Pons (tissue), 1 donor: ENCODE measurements at places on chromosomes 5 and 9.

DNA sequence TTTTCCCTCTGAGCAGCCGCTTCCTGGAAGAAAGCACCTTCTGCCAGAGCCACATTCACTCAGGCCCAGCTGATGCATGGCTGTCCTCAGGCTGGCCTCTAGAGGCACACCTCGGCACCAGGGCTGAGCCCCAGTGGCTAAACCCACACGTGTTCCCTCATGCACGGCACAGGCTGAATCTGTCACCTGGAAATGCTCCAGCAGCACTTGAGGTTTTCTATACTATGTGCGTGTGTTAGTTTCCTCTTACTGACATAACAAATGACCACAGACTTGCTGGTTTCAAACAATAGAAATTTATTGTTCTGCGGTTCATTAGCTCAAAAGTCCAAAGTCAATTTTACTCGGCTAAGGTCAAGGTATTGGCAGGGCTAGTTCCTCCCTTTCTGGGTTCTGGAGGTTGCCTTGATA lies 141.4 kb downstream of the LRRC70 start:
- peak; percentile 7 for DNase-seq

GRCh38 chr5:153883854-153884611 lies 154.7 kb downstream of the FAM114A2 start:
- no peak for DNase-seq

DNA sequence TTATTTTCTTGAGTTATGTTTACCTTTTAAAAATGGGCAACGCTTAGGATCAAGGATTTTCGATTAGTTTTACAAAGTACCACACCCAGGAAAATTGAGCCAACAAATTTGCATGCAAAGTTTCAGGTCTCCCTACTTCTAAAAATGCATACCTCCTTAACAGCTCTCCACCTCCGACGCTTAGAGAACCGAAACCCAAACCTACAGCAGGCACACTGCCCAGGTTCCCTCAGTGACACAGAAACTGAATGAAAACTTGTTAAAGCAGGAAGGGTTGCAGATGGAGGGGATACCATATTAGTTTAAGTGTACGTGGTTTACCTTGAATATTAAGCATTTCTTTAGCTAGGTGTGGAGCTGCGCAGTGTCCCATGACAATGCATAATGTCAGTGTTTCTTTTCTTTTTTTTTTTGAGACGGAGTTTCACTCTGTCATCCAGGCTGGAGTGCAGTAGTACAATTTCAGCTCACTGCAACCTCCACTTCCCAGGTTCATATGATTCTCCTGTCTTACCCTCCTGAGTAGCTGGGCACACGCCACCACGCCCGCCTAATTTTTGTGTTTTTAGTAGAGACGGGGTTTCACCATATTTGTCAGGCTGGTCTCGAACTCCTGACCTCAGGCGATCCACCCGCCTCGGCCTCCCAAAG lies 1.6 kb upstream of the SUB1 start:
- no peak for DNase-seq

- no peak for DNase-seq
These were observed 254.1 kb downstream of the PJA2 start for GRCh38 chr5:109155625-109156024.

- peak; percentile 51 for DNase-seq
These were observed 83.7 kb downstream of the ADAMTS2 start for GRCh38 chr5:179261301-179262125.

GRCh38 chr9:114078021-114078780 lies at the start of gene AMBP:
Gene AMBP, minus strand, starts transcription at chr9:114078300. Its CDS starts 91 bp downstream, at chr9:114078209.
- DNase-seq: no peak

GRCh38 chr9:97503862-97504210 lies 2.4 kb downstream of the TMOD1 start:
- DNase-seq: no peak

DNA sequence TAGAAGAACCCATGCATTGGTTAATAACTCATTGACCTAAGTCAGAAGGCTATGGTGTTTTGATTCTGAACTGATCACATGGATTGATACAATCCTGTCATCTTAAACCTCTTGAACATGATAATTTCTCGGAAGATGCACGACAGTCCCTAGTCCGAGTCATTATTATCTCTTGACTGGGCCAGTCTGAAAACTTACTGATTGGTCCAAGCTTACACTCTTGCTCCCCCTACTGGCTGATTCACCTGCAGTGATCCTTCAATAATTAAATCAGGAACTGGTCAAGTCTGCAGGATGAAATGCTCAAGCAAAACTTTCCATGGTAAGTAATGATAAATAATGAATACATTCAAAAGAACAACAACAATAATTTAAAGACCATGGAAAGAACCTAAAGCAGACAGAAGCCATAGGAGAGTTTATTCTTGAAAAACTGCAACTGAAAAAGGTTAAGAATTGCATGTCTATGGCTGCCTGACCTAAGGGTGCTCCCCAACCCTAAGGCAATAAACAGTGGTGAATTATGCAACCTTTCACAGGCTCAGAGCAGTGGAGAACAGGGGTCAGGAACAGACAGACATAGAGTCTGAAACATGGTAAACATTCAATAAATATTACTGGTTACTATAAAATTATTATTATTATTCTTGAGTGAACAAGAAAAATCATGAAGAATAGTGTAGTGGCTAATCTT lies 79.3 kb downstream of the BRINP1 start:
- DNase-seq: peak; percentile 69
